ENCODE measurements at places on chromosomes 1 and 21.

GRCh38 chr1:46606255-46606965, 2.3 kb upstream of the MKNK1 start:
- DNase-seq = no peak

DNA sequence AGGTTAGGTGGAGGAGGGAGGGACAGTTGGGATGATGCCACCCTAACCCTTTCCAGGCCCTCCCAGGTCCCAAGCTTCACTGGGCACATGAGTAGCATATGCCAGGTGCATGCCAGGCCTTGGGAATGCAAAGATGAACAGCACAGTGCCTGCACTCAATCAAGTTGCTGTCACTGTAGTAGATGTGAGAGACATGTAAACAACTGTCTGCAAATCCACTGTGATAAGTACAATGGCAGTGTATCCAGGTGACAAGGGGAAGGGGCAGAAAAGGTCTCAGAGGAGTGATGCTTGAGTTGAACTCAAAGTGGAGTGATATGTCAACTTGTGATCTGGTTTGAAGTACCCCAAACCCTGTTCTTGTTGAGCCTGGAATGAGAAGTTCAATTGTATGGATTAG, 49.5 kb upstream of the LRRN2 start:
- DNase-seq = no peak

- no peak for DNase-seq
These were observed 94.7 kb downstream of the PAX7 start for GRCh38 chr1:18725231-18725895.

DNA sequence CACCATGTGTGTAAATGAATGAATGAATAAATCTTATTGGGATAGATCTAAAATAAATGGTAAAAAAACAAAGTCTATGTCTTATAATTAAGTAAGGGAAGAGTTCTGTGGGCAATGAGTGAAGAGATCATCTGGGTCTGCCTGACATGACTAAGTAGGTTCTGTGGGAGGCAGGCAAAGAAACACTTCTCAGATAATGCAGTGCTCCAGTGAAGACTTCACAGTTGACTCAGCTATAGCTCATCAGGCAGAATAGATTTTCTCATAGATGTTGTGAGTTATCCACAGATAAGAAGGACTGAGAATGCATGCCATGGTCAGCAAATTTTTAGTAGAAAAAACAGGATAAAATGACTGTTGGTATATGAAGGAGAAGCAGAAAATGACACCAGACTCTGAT, 12.4 kb downstream of the KRTAP22-2 start:
- no peak for DNase-seq

GRCh38 chr1:81420760-81421159, 380.0 kb upstream of the ADGRL2 start:
- DNase-seq = no peak

DNA sequence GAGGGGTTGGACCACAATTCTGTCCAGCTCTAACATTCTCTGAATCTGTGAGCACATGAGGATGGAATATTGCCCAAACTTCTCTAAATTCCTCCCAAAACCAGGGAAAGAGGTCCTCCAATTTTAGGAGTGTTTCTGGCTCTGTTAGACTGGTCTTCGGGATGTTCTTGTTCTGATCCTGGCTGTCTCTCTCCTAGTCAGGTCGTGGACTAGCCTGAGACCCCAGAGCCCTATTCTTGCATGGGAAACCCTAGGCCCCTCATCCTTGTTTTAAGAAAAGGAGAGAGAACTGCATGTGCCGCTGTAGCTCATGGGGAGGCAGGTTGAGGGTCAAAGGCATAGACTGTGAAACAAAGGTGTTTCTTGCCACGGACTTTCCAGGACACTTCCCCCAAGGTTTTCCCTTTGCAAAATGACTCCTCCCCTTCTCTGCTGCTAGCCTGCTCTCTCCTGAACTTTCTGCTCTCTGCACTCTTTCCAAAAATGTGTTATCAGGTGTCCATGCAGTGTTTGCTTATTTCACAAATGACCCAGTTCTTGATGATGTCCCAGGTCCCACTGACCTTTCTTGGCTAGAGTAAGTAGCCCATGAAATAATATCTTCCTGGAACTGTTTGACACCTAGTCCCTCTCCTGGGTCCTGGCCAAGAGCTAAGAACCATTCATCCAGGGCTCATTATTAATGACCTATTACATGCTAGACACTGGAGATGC, 29.3 kb upstream of the RD3 start:
- no peak for DNase-seq

GRCh38 chr1:195097316-195097715, 1510.9 kb downstream of the KCNT2 start:
- no peak for DNase-seq

- no peak for DNase-seq
These were observed 195.3 kb downstream of the C1orf94 start for GRCh38 chr1:34371829-34372532.

DNA sequence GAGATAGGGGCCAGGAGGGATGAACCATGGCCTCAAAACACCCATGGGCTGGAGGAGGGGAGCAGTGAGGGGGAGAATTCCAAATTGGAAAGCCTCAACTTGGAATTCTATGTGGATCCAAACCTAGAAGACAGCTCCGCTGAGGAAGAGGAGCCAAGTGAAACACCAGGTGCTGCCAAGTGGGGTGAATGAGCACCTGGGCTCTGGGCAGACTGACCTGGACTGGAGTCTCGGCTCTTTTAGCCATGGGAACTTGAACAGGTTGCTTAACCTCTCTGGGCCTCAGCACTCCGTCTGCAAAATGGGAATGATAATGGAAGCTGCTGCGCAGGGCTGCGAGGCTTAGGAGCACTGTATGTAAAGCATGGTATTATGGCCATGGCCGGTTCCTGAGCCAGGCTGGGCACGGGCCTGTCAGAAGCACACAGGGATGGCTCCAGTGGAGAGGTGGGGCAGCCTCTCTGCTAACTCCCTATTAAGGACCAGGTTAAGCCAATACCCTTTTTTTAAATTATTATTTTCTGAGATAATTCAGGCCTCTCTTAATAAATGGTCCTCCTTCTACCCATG, 81.5 kb downstream of the SYT2 start:
- DNase-seq = no peak

- DNase-seq = no peak
These were observed 89.1 kb downstream of the CLEC20A start for GRCh38 chr1:178407655-178408054.

DNA sequence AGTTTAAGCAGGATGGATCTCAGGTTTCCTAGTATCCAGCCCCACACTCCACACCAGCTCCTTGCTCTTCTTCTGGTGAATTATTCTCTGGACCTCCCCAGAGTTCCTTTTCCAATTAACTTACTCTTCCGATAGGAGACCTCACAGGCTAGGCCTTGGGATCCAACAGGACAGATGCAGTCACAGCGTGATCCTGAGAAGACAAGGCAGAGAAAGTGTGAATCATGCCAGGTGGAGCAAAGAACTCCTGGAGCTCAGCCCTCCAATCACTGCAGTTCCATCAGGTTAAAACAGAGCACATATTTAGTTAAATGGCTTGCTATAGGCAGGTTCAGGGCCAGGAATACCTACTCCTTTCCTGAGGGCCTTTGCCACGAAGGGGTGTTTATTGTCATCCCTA, 34.1 kb downstream of the C8B start:
- no peak for DNase-seq

- no peak for DNase-seq
These were observed 8.1 kb upstream of the INKA2 start for GRCh38 chr1:111747282-111747734.

DNA sequence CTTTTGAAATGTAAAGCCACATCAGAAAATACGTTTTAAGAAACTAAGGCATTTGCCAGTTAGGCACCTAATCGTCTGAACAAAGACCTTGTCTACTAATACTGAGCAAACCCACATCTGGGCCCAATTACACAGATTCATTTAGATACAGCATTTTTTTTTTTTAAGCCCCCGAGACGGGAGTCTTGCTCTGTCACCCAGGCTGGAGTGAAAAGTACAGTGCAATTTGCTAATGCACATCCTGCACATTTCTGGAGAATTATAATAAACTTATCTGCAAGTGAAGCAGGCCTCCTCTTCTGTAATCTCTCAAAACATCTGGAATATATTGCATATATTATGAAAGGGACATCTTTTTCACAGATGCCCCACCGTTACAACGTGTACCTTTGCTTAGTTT, 3.3 kb downstream of the RSRP1 start:
- DNase-seq = no peak

- no peak for DNase-seq
These were observed 424.4 kb upstream of the NFIA start for GRCh38 chr1:60657926-60658325.

GRCh38 chr1:92934395-92935378, 26.6 kb downstream of the DIPK1A start:
- no peak for DNase-seq

DNA sequence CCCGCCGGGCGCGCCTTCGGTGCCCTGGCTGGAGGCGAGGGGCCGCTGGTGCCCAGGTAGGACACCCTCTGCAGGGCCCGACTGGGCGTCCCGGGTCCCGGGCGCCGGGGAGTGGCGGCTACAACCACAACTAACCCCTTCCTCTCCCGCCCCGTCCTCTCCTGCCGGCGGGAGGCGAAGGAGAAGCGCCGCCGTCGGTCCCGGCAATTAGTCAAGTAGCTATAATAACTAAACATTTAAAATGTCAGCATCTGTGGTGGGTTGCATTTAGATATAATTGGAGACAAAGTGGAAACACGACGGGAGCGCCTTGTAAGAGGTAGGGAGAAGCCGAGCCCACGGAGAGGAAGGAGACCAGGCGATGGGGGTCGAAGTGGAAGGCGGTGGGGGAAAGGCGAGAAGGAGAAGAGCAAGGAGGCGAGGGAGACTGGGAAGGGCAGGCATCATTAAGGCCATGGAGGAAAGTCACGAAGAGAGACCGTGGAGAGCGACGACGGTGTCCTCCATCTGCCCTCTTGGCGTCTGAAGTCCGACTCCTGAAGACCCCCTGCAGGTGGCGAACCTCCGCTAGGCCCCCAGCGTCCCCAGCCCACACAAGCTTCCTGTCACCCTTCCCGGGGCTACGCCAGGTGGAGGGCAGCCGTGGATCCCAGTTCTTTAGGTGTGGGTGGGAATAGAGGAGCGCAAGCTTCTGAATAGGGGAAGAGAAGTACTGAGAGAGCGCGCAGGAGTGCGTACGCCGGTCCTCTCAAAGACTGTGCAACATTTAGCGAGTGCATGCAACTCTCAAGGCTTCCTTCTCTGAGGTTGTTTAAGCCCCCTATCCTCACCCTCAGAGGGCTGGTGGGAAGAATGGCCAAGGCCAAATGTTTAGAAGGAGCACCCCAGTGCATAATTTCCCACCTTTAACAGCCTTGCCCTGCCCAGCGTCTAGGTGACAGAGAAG, 1.6 kb downstream of the CNIH3 start:
- DNase-seq = no peak

GRCh38 chr1:84772428-84772943, 82.2 kb upstream of the SSX2IP start:
- no peak for DNase-seq

GRCh38 chr21:25412100-25412499, 195.2 kb downstream of the MRPL39 start:
- no peak for DNase-seq

- no peak for DNase-seq
These were observed 98.0 kb downstream of the KCNN3 start for GRCh38 chr1:154772056-154772455.

GRCh38 chr21:40422896-40423635, 423.9 kb downstream of the DSCAM start:
- no peak for DNase-seq

DNA sequence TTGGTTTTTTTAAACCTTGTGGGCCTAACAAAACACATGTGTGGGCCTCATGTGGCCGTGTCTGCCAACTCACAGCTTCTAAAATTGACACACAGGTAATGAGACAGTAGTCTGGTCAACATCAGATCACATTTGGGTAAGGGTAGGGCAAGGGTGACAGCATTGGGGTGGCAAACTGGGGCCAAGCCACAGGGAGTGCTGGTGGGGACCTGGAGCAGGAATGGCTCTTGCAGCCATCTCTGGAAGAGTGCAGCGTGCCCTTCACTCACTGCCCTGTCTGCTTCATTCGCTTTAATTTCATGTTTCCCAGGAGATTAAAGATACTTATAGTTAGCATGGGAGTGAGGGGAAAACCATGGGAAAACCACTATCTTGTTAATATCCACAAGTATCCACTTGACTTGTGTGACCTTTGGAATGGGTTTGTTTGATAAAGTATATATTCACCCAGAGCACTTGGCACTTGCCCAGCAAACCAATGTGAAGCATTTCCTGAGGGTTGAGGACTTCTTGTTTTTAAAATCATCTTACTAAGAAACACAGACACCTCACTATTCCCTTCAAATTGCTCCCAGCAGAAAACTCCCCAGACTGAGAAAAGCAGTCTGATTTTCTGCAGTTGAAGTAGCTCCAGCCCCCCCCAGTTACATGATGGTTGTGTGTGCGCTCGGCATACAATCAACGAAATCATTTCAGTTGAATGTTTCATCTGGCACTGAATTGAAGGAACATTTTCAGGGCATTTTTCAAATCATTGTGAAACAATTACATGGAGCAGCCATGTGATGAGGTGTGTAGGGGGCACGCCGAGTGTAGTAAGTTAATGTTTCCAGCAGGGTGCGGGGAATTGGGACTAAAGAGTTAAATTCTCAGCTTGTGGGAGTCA, 175.7 kb downstream of the VPS13D start:
- DNase-seq = no peak

DNA sequence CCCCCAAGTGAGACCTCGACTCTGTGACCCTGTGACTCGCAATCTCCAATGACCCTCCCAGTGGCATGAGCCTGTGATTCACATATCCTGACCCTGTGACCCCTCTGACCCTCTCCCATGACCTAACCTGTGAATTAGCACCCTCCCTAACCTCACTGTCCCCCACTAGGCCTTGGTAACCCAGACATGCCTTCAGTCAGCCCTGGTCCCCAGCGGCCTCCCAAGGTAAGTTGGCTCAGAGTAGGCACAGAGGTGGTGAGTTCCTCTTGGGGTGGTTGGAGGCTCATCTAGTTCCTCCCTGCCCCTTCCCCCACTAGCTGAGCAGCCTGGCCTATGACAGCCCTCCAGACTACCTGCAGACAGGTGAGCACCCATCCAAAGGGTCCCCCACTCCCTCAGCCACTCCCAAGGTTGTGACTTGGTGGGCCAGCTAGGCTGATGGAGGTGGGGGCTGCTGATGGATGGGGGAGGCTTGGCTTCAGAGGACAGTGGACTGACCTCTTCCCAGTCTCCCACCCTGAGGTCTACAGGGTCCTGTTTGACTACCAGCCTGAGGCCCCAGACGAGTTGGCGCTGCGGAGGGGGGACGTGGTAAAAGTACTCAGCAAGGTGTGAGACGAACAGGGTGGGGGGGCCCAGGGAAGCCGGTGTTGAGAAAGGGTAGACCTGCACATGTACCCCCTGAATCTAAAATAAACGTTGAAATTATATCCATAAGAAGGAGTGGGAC, 1.6 kb downstream of the SH3D21 start:
- no peak for DNase-seq

- DNase-seq = no peak
These were observed 430.0 kb upstream of the KAZN start for GRCh38 chr1:14168326-14169063.

DNA sequence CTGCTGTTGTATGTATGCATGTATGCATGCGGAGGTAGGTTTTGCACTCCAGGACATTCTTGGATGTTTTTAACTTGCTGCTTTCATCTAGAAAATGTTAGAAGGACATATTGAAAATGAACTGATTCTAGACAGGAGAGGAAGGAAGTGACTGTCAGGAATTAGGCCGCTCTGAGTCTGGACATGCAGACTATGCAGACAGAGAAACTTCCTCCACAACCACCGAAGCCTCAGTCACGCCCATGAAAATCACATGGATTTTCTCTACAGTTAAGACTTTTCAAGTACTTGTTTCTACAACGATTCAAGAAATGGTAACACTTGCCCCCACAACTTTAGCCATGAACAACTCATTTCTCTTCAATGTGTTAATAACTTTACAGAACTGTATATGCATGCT, 211.1 kb downstream of the SMYD3 start:
- no peak for DNase-seq
